ENCODE measurements at places on chromosomes 13 and 19.

GRCh38 chr19:290372-291005 lies 714 bp downstream of the PLPP2 start:
- peak; percentile 21 for DNase-seq

DNA sequence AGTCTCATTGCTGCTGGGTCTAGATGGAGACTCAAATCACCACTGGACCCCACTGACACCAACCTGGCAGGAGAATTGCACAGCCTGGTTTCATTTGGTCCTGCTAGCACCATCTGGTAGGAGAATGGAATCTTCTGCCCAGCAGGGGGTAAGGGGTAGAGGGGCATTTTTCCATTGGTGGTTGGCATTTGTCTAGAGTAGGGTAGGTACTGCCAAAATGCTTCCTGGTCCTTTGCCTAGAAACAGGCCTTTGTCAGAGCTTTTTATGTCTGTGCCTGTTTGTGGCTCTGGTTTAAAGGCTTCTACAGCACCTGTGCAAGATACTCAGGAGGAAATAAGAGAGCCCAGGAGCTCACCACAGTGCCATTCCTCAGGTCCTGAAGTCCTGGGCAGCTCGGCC lies 121.3 kb downstream of the KCTD12 start:
- no peak for DNase-seq

DNA sequence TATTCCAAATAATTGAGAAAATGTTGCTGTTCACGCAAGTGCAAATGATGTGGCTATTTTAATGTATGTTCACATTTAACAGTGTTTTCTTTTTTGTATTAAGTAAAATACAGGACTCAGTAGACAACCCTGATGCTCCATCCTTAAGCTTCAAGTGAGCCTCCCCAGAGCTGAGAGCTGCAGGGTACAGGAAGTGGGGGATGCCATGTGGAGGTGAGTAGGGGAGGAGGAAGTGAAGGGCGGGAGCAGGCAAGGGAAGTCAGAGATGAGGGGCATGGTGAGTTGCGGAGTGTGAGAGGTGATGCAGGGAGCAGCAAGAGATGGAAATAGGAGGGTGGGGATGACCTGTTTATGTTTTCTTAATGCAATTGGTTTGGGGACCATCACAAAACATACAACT lies 711.0 kb downstream of the UQCRFS1 start:
- DNase-seq, result no peak

GRCh38 chr19:35431145-35431807 lies 16.8 kb upstream of the FFAR2 start:
- DNase-seq, result no peak

- DNase-seq, result no peak
Observed at GRCh38 chr13:91122766-91123165, 224.7 kb upstream of the MIR17HG start.
